ENCODE measurements at places on chromosomes 7 and 10.

DNA sequence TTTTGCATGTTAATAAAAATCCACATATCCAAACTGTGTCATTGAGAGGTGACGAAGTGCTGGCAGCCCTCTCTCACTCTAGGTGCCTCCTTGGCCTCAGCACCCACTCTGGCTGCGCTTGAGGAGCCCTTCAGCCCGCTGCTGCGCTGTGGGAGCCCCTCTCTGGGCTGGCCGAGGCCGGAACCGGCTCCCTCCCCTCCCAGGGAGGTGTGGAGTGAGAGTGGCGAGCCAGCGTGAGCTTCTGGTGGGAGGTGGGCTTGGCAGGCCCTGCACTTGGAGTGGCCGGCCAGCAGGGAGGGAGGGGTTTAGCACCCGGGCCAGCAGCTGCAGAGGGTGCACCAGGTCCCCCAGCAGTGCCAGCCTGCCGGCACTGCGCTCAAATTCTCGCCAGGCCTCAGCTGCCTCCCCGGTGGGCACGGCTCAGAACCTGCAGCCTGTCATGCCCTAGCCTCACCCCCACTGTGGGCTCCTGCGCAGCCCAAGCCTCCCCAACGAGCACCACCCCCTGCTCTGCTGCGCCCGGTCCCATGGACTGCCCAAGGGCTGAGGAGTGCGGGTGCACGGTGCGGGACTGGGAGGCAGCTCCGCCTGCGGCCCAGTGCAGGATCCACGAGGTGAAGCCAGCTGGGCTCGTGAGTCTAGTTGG lies 11.1 kb downstream of the YAE1 start:
- DNase-seq, result no peak

DNA sequence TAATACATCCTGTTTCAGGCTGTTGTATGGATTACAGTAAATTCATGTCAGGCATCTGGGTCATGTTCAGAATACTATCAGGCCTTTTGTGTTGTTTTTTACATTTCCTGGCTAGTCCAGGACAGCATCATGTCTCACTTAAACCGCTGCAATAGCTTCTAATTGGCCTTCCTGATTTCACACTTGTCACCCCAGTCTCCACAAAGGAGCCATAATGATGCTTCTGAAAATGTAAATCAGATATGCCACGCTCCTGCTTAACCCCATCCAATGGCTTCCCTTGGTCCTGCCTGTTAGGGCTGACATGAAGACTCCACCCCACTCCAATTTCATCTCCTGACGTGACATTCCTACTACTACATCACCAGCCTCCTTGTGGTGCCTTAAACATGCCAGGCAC lies 220.0 kb downstream of the CACNA2D1 start:
- no peak for DNase-seq

DNA sequence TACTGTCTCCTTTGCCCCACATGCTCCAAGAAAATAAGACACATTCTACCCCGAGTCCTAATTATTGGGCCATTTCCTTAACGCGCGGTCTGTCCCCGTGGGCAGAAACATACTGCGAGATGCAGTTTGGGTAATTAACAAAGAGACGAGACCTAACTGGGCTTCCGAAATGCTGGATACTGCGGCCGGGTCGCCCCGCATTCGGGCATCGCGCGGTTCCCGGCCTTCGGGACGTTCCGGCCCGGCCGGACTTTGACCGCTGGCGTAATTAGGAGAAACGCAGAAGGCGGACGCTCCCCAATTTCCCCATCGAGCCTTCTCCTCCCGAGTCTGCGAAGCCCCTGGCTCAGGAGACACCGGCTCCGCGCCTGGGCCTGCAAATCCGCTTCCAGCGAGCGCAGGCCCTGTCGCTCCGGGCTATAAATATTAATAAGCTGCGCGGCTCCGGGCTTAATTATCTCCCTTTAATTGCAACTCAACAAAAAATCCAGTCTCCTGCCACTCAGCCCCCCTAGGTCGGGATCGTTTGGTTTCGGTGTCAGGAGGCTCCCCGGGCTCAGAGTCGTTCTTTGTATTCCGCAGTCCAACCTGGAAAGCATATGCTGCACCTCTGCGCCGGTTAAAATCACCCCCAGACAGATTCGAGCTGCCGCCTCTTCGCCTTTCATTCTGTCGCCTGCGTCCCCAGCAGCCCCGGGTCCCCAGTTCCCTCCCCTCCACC lies 131.5 kb downstream of the SPAG6 start:
- DNase-seq, result no peak

- peak; percentile 5 for DNase-seq
Measured at GRCh38 chr10:16891375-16892313, 74.4 kb upstream of the RSU1 start.

DNA sequence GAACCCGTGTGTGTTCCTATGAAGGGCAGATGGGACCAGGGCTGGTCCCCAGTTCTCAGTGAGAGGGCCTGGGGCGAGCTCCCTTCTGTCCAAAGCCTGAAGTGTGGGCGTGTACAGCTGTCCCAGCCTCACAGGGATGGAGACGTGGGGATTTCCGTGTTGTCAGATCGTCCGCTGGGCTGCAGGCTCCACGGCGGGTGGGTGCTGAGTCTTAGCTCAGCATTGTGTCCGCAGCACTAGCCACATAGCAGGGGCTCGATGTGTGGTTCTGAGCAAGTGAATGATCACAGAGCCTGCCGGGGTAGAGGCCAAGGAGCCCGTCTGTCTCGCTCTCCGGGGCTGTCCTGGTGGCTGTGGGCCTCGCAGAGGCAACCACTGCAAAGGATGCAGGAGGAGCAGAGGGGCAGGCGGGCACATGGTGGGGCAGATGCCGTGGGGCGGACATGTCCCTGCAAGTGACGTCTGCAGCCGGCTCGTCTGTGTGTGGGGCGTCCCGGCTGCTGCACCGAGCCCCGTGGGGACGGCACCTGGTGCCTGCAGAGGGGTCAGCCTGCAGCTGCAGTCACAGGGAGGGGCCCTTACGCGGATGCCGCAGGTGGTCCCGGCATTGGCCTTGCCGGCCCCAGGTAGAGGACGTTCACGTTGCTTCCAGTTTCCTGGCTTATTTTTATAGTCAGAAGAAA lies 30.9 kb downstream of the FAM20C start:
- DNase-seq, result no peak

GRCh38 chr7:70426249-70426880 lies 705.6 kb upstream of the GALNT17 start:
- no peak for DNase-seq

- DNase-seq, result no peak
Measured at GRCh38 chr10:75024971-75025523, 86.4 kb upstream of the SAMD8 start.

DNA sequence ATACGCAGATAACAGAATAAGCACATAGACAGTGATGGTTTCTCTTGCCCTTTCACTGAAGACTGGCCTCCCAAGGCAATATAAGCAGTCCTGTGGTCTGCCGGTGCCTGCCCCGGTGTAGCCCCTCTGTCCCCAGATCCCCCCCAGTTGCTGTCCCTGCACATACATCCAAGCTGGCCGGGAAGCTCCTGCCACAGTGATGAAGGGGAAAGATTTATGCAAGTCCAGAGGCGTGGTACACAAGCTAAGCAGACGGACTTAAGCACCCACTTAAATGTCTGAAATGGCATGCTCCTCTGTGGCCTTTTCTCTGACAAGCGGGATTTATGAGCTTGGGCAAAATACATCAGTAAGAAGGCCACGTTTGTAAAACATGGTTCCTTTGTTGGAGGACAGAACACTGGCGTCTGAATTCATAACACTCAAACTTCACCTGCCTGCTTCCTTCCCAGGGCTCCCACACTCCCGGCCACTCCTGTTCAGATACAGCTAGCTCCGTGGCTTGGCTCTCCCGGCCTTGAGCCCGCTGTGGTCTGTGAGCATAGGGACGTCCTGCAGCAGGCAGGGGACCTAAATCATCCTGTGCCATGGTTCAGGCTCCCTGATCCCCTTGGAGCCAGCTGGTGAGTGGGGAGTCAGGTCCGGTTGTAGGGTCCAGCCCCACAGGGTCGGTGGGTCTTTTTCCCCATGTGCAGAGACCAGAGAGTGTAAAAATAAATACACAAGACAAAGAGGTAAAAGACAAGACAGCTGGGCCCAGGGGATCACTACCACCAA lies 61.7 kb upstream of the PPP2R2D start:
- DNase-seq, result no peak

- DNase-seq, result no peak
Measured at GRCh38 chr7:123658023-123658422, 2.4 kb downstream of the LMOD2 start.
